Renal cortex interstitium (tissue), 15 donors: ENCODE measurements at places on chromosomes 11 and 22.

GRCh38 chr11:75731095-75731494, 13.5 kb downstream of the MOGAT2 start:
- no peak for DNase-seq

GRCh38 chr11:71557257-71557656, 8.1 kb upstream of the KRTAP5-10 start:
- DNase-seq: no peak

- DNase-seq: no peak
Observed at GRCh38 chr11:128843198-128843785, 23.8 kb downstream of the KCNJ1 start.

DNA sequence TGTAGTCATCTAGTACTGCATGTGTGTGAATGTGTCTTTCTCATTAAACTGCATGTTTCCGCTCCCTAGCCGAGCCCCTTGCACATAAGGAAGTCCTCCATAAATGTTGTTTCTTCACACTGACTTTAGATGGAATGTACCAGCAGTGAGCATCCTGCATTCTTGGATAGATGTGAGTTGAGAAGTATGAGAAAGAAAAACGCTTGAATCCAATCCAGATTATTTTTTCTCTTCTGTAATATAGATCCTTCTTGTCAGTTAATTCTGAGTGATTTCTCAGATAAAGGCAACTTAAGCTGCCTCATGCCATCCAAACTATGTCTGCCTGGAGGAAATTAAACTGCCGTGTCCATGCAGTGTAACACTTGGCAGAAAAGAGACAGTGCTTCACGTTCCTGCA, 268.1 kb upstream of the ISX start:
- DNase-seq: no peak

- no peak for DNase-seq
Observed at GRCh38 chr11:57779276-57779675, 17.7 kb downstream of the CTNND1 start.

- DNase-seq: no peak
Observed at GRCh38 chr22:36761553-36762240, 14.2 kb downstream of the IFT27 start.

GRCh38 chr11:22234743-22235142, 41.9 kb downstream of the ANO5 start:
- DNase-seq: no peak

GRCh38 chr22:24431309-24432034, 4.1 kb downstream of the ADORA2A start:
- no peak for DNase-seq

GRCh38 chr11:43852057-43852636, 28.5 kb upstream of the ALKBH3 start:
- DNase-seq: peak; percentile 15

- DNase-seq: no peak
Observed at GRCh38 chr11:117837070-117837776, 12.7 kb upstream of the FXYD2 start.

DNA sequence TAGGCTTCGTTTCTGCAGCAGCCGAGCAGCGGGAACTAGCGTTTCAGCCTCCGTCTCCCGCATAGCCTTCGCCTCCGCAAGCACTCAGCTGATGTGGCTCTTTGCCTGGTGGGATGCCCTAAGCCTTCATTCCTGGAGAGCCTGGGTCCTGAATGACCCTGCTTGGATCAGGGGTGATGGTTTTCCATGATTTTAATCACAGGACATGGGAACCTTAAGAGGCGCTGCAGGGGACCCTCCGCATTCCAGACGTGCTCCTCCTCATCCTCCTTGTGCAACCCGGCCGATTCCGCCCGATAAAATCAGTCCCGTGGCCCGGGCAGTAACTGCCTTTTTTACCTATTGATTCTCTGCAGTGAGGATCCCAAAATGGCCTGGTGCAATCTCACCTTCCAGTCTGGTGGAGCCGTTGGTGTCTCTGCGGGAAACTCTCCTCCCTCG, 8.2 kb downstream of the C11orf21 start:
- DNase-seq: no peak

DNA sequence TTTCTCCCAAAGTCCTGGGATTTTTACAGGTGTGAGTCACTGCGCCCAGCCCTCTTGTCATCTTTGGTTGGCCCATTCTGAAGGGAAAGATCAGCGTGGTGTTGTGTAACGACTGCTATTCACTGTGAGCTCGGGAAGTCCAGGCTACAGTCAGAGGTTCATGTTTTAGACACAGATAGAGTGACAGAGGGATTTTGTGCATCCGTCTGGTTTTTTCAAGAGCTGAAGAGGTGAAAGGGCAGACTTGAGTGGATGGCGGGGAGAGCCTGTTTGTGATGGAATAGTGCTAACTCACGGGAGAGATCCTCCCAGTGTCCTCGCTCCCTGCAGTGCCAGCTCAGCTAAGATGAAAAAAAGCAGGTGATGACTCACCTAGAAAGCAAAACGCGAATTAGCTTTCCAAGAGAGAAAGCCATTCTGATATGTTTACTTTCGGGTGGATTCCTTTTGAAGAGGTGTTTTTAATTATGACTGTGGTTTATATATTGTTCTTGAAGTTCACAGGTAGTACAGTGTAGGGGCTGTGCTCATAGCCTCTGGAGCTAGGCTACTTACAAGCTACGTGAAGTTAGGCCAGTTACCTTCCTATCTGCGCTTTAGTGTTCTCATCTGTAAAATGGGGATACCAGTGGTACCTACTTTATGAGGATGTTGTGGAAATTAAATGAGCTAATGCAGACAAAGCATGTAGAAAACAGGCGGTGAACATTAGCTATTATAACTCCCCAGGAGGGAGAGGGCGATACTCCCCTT, 67.2 kb downstream of the C11orf91 start:
- no peak for DNase-seq

DNA sequence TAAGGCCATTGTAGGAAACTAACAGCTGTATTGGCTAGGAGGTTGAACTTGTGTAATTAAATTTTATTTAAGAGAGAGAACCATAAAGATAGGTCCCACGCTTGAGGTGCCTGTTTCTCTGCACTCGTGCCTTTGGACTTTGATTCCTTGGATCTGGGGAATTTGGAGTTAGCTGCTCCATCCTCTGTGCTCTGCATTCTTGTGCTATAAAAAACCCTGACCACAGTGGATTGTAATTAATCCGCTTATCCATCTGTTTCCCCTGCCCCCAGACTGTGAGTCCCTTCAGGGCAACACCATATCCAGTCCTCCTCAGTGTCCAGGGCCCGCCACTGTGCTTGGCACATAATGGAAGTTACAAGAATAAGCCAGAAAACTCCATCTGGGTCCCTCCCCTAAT, 169.8 kb downstream of the SPON1 start:
- no peak for DNase-seq

DNA sequence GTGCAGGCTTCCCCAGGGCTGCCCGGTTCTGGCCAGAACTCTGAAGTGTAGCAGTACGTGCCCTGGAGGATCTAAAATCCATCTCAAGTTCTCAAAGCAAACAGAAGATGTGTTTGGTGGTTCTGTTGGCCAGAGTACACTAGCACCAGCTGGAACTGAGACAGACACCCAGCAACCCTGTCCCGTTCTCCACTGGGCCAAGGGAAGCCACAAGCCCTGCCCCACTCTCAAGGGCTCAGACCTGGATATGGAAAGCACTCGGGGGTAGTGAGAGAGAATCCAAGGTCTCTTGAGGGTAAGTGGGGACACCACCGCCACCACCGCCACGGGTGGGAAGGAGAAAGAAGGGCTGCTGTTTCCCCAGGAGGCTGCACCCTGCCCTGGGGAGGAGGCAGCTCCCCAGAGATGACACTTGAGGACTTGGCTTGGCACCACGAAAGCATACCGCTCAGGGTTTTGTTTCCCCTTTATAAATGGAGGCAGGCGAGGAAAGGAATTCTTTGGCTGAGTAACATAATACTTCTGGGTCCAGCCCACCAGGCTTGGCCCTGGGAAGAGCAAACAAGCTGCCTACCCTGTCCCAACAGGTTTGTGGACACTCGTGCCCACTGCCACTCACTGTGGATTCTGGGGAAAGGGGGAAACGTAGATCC, 56.1 kb upstream of the POU2AF1 start:
- no peak for DNase-seq

- DNase-seq: no peak
Observed at GRCh38 chr11:19111809-19112208, 5.2 kb upstream of the ZDHHC13 start.

DNA sequence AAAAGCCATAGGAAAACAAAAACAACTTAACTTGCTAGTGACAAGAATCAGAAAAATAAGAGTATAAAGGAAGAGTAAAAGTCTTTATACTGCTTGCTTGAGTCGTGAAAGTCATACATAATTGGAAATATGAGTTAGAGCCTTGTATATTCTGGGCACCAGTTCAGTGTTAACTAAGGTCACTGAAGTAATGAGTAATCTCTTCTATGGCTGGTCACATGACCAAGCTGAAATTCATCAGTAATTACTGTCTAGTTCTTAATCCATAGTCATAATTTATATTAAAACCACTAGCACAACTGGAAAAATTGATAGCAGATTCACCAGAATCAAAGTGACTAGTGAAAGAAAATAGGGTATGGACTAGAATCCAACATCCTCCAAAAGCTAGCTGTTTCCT, 84.4 kb upstream of the SLC5A12 start:
- DNase-seq: no peak

DNA sequence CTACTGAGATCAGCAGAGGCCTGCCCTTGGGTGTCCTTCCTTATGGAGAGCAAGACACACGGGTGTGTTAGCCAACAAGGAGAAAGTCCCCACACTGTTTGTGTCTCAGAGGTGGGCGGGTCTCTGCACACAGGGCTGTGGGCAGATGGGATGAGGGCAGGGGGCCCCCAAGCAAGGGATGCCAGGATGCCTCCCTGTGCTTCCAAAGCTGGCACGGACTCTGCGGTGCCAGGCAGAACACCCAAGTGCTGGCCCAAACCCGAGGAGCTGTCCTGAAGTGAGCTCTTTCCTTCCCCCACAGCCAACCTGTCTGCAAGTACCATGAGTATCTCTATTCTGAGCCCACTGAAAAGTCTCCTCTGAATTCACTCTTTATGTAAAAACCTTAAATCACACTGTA, 273.3 kb downstream of the CTTN start:
- no peak for DNase-seq

DNA sequence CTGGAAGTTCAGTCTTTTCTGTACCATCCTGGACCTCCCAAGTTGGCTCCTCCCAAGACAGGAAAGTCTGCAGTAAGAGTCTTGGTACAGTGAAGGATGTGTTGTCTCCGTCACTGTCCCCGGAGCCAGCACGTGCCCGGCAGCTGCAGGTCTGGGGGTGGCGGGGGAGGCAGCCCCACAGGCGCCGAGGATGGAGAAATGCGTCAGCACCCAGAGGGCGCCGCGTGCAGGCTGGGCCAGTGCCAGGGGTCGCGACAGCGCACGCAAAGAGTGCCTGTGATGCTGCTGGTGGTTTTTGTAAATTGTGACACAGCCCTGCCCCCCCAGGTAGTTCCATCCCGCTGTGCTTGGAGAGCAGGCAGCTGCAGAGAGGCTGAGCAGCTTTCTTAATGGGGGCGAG, 1200.5 kb downstream of the BRD1 start:
- DNase-seq: no peak

- DNase-seq: no peak
Observed at GRCh38 chr11:33701302-33702230, 940 bp upstream of the C11orf91 start.

DNA sequence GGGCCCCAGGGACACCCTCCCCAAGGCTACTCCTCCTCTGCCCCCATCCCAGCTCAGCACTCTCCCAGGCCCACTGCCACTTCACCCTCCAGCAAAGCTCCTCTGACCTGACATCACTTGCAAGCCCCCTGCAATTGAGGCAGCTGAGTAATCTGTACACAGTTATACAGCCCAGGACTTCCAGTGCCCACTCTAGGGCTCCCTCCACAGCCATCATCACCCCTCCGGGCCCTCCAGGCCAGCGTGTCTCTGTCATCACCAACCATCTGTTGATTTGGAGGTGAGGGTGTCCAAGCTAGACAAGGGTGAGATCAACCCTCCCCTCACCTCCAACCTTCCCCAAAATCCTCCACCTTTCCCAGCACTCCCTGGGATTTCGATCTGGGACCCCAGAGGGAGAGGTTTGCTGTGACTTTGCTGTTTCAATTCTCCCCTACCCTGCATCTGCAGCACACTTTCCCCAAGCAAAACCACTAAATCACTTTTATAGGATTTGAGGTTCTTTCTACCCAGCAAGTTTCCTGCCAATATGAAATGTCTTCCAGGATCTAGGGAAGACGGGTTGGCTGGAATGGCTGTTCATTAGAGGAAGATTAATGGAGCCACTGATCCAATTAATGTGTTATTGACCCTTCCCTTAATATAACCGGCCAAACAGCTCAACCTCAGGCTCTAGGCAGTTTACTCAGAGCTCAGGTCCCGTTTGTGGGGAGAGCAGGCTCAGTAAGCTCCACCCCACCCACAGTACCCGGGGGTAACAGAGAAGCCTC, 92.9 kb downstream of the CHST1 start:
- DNase-seq: no peak

DNA sequence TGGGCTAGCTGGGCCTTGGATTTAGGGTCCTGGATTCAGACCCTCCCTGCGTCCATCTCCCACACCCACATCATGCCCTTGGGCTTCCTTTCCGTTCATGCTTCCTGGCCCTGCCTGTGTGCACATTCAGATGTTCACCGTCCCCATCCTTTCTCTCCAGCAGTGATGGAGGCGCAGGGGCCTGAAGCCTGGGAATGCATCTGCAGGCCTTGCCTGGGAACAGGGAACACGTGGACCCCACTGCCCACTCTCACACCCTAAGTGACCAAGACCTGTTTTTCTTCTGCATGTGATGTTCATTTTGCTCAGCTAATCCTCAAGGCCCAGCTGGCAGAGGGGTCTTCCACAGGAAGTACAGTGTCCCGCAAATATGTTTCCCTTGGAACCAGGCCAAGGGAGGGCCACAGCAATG, 91.6 kb upstream of the PARVA start:
- DNase-seq: no peak

- no peak for DNase-seq
Observed at GRCh38 chr11:112195951-112196351, 20.6 kb downstream of the BCO2 start.

DNA sequence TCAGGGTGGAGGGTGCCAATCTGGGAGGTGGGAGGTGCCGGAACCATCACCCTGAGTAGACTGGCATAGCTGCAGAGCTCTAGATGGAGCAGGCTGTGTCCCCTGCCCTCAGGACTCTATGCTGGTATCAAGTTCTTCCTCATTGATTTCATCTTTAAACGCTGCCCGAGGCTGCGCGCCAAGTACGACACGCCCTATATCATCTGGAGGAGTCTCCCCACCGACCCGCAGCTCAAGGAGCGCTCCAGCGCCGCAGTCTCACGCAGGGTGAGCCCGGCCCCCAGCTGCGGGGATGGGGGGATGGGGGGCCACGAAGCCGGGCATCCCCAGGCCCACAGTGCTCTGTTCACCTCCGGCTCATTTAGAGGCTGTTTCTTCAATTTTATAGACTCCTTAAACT, 52.5 kb downstream of the GRAMD4 start:
- no peak for DNase-seq

GRCh38 chr11:17960091-17960490, 52.8 kb downstream of the SERGEF start:
- no peak for DNase-seq

DNA sequence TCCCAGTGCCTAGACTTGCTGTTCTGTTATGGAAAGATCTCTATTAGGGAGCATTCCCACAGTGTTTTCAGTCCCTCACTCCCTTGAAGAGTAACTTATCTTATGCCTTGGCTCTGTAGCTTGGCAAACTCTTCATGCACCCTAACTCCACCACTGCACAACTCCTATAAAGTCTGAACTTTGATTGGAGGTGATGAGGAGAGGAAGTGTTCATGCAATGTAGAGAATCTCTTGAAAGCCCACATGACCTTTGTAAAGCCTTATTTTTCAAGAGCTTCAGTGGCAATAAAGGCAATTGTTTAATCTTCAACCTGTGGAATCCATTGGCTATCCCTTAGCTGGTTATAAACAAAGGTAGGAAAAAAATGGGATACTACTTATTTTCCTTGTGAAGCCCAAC, 176.2 kb downstream of the ETS1 start:
- no peak for DNase-seq
